Heart right ventricle (tissue), 16 donors: ENCODE measurements at places on chromosomes 5 and 9.

DNA sequence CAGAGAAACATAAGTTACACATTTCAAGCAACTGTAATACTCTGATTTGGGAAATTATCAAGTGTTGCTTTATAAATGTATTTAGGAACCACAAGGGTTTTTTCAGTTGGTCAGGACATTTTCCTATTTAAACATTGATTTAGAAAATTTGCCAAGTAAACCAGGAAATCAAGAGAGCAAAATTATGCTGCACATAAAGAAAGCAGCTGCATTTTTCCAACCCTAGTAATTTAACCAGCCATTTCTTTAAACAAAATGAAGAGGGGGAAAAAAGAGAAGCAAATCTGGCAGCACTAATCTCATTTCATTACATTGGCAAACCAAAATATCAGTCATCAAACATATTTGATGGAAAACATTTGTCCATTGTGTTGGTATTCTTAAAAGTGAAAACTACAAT is 271.4 kb downstream of the TLE1 start:
- DNase-seq: no peak

DNA sequence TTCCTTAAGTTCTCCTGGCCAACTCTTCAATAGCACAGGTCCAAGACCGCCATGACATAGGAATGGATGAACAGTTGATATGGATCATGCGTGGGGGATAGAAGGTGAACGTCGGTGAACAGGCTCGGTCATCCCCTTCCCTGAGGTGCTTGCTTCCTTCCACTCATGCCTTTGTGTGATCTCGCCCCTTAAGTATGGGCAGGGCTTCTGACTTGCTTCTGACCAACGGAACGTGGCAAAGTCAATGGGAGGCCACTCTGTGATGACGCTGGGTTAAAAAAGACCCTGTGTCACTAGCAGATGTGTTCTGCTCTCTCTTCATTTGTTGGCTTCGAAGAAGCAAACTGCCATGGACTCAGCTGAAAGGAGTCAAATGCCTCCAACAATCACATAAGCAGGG is 240.5 kb upstream of the TUT7 start:
- DNase-seq: no peak

DNA sequence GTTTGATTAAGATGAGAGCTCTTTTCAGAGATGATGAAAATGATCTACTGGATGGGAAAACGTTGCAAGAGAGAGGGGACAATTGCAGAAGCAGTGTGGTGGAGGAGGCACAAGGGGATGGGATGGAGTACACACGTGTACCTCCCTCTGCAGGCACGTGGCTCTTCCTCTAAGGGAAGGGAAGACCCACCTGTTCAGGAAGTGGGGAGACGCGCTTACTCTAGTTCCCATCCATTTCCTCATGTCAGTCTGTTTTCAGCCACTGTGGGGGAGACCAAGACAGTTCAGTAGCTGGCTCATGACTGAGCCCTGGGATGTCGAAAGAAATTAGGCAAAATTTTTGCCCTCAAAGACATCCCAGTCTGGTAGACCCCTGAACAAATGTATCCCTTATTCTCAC is 619.2 kb upstream of the CLINT1 start:
- no peak for DNase-seq

GRCh38 chr5:173953528-173954090 is 35.4 kb upstream of the C5orf47 start:
- DNase-seq: no peak

GRCh38 chr9:15227491-15227890 is 79.5 kb downstream of the TTC39B start:
- DNase-seq: no peak

DNA sequence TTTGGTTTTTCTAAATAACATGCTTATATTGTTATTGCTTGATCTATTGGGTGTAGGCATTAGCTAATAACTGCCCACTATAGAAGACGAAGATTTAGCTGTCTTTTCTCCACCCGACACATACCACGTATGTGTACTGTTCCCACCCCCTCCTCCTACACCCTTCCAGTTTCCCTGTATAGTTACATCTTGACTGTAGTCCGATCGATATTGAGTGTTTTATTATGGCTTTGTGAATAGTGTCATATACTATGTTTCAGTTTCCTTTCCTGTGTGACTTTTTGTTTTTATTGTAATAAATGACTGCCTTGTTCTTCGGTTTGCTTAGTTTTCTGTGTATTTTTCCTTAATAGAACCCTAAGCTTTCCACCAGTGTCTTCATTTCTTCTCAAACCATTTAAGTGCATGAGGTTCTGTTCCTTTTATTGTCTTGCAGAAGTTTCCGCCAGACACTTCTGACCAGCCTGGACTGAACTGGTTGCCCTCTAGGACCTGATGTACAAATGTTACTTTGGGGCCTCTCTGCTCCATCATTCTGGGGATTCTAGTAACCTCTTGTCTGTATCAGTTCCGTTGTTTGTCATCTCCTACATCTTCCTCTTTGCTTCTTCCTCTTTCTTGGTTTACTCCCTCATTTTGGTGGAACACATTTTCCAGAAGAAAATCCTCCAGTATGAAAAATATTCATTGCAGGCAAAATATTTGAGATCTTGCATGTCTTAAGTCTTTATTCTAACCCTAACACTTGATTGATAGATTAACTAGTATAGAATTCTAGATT is 61.8 kb downstream of the PRKACG start:
- DNase-seq: no peak

- no peak for DNase-seq
These were observed 23.4 kb upstream of the MAMDC2 start for GRCh38 chr9:70020217-70020616.

GRCh38 chr9:25709941-25710340 is 31.7 kb upstream of the TUSC1 start:
- no peak for DNase-seq

GRCh38 chr5:124263680-124264491 is 482.6 kb downstream of the ZNF608 start:
- no peak for DNase-seq

DNA sequence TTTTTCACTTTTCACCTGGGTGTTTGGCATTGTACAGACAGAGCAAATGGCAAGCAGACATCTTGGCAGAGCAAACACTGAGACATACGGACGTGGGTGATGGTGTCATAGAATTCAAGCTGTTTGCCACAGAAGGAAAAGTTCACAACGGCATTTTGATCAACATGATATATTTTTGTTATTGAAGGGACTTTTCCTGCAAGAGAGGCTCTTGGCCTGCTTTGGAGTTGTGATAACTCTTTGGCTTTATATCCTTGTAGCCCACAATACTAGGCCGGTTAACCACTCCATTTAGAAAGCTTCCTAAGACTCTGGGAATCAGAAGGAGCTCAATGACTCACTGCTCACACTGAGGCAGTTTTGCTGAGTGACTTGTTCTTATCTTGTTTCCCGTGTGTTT is 1038.3 kb downstream of the TLE1 start:
- DNase-seq: no peak

- DNase-seq: no peak
These were observed 102.6 kb downstream of the ERCC6L2 start for GRCh38 chr9:95978106-95978505.

DNA sequence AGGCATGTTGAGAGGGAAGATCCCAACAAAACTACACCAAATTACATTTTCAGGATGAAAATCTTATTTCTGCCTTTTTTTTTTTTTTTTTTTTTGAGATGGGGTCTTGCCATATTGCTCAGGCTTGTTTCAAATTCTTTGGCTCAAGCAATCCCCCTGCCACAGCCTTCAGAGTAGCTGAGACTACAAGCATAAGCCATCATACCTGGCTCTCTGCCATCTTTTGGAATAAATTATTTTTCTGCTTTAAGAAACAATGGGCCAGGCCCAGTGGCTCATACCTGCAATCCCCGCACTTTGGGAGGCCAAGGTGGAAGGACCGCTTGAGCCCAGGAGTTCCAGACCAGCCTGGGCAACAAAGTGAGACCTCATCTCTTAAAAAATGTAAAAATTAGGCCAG is 14.3 kb downstream of the AFF4 start:
- DNase-seq: no peak

- no peak for DNase-seq
These were observed 5.4 kb downstream of the ACTL7B start for GRCh38 chr9:108850293-108850897.

DNA sequence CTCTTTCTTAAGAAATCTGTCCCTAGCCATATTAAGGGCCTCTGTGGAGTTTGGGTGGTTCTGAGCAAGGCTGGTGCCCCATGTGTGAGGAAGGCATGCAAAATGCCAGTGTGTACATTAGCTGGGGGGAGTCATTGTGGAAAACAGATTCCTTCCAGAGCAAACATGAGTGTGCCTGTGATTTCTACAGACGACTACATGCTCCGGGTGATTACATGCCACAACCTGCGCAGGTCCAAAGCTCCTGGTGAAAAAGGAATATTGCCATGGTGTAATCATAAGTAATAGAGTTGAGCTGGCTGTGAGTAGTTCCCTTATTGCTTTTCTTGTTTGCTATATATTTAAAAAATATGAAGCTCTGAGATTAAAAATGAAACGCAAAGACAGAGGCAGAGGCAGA is 102.1 kb downstream of the ACER2 start:
- DNase-seq: no peak
